ENCODE measurements at places on chromosomes 1 and 21.

DNA sequence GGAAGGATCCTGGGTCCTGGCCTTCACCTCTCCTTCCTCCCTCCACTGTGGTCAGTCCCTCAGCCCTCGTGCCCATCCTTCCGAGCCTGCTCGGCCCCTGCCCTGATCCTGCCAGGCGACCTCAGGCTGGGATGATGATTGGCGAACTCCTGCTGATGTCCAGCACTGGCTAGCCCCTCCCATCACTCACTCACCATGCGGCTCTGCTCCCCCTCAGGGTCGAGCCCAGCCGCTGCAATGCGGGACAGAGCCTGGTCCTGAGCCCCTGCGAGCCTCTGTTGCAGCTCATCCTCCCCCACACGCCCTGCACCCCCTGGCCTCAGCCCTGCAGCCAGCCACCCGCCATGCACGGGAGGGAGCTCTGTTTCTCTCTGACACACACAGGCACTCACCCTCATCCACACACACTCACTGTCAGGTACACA, 100.2 kb downstream of the DMRTB1 start:
- no peak for DNase-seq

DNA sequence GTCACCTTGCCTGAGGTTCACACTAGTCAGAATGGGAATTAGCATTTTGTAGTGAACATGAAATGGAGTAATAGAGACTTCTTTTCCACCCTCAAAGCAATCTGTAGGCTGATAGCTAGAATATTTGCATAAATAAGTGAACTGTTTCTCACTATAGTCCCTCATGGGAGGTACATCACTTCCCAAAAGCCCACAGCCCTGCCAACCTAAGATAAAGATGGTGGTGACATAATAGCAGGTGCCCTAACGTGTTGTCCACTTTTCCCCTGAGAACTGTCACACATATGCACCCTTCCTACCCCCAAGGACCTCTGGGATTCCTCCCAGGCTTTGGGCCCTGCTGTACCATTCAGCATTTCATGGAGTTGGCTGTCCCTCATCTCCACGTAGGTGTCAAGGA, 4.4 kb downstream of the TMEM35B start:
- no peak for DNase-seq

DNA sequence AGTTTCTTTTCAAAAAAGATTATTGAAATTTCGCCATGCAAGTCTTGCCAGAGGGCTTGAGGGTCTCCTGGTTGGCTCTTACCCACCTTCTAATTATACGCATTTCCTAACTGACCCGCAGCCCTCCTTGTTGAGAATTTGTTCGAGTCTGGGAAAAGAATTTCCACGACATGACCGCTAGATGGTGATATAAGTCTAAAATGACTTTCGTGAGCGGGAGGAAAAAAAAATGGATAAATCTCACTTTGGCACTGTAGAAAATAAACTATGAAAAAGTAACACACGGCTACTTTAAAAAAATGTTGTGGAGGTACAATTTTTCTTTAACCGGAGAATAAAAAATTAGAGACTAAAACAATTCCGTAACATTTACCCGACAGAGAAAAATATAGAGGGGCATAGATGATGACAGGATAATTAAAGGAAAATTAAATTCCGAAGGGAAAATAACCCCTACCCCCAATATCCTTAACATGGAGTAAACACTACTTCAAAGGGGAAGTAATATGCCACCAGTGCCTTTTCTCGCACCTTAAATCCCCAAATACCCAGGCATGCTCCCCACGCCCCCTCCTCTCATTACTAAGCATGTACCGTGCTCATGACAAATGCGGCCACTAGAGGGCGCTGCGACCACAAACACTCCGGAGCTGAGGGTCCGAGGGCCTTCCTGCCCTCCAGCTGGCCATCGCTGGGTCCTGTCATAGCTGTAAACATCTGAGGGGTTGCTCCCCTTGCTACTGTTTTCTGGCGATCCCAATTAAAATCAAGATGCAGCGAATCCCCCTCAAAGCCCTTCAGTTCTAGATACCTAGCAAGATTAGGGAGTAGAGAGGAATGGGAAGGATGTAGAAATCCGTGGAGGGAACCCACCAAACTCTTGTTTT, 266.9 kb downstream of the ASTN1 start:
- DNase-seq, result no peak

DNA sequence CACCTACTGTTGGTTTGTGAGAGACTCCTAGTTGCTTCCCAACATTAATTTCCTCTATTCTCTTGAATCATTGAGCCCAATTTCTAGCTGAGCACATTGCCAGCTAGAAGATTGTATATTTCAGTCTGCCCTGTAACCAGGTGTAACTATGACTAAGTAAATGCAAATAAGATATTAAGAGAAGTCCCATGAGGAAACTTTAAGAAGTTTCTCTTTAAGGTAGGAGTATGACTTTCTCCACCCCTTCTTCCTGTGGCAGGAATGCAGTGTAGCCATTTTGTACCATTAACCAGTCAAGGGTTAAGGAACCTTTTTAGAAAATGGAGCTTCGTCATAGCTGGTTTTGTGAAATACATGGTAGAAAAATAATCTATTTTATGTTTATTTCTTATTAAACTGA, 534.2 kb upstream of the RGS18 start:
- no peak for DNase-seq

DNA sequence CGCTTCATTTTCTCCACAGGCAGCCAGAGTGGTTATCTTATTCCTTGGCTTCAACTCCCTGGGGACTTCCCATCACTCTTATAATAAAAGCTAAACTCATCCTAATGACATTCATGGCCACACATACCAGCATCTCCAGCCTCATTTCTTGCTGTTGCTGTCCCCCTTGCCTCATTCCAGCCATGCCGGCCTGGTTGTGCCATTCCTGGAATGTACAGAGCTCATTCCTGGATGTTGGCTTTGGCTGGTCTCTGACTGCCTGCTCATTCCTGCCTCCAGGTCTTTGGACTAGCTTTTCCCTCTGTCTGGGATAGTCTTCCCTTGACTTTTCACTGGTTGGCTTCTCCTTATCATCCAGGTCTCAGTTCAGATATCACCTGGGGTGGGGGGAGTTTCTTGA, 2.4 kb upstream of the PEF1 start:
- DNase-seq, result no peak
